ENCODE measurements at places on chromosomes 5 and 9.

GRCh38 chr9:101562966-101563365 is 29.3 kb downstream of the RNF20 start:
- no peak for DNase-seq

GRCh38 chr5:106822851-106823250 is 847.9 kb downstream of the EFNA5 start:
- no peak for DNase-seq

DNA sequence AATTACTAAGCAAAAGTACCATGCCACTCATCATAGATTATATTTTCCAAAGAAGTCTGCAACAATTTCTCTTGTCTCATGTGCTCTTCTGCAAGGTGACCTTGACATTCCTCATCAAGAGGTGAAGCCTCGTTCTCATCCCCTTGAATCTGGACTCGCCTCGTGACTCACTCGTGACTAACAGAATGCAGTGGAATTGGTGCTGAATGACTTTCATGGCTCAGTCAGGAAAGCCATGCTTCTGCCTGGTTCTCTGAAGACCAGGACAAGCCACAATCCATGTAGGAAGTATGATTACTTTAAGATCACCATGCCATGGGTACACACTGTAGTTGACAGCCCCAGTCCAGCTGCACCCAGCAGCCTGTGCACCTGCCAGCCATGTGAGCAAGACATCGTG is 335.8 kb downstream of the GADD45G start:
- peak; percentile 55 for DNase-seq

DNA sequence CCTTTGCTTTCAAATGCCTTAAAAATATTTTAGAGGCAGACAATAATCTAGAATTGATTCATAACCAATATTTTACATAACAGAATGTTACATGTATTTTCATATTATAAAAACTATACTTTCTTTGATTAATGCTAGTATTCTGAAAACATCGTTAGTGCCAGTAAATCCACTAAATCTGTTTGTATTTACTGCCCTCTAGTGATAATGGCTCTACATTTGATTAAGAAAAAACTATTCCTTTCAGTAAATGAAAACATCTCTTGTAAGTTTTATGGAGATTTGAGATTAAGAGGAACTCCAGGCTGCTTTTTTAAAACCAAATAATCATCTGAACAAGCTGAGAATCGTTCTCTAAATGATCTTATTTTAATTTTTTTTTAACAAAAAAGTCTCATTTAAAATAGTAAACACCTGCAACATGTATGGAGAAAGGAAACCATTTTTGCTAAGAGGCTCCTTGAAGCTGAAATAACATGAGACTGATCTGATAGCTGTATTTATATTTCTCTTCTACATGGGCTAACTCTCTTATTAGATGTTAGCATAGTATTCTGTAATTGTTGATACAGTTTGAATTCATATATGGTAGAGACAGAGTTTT is 424.7 kb downstream of the RAB3C start:
- DNase-seq = peak; percentile 30

- DNase-seq = peak; percentile 11
These were observed 1573.4 kb downstream of the EFNA5 start for GRCh38 chr5:106097340-106097739.

DNA sequence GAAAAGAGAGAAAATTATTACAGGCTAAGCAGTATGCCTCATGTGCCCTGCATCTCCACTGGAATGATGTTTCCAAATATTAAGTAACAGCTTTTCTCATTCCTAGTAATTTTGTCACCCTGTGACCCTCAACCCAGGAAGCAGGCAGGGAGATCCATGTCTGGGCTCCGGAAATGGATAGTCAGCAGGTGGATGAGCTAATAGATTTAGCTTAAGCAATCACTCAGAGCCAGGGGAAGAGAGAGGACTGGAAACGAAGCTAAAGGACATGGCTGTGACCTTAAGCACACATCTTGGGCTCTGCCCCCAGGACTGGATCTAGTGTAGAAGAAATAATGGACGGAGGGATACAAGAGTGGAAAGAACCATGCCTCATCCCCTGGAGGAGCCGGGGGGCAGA is 89.5 kb downstream of the ARSB start:
- no peak for DNase-seq

- no peak for DNase-seq
These were observed 91.8 kb upstream of the MVB12B start for GRCh38 chr9:126234681-126235335.

GRCh38 chr5:121630402-121630801 is 221.3 kb upstream of the FTMT start:
- DNase-seq = peak; percentile 3

- DNase-seq = no peak
These were observed 54.4 kb downstream of the NEURL1B start for GRCh38 chr5:172695232-172696054.

DNA sequence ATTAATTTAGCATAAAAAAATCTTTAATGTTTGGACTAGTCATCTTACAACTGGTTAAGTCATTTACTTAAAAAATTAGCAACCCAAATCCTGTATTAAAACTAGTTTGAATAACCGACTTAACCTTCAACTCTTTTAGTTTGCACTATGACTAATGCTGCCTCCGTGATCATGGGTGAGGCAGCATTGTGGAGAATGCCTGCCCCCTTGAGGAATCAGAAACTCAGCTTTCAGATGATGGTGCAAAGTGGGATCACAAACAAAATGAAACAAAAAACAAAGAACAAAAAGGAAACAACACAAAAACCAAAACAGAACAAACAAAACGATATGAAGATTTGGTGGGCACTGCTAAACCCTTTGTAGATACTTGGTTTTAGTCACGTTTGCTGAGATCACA is 127.0 kb upstream of the PALM2AKAP2 start:
- peak; percentile 43 for DNase-seq

DNA sequence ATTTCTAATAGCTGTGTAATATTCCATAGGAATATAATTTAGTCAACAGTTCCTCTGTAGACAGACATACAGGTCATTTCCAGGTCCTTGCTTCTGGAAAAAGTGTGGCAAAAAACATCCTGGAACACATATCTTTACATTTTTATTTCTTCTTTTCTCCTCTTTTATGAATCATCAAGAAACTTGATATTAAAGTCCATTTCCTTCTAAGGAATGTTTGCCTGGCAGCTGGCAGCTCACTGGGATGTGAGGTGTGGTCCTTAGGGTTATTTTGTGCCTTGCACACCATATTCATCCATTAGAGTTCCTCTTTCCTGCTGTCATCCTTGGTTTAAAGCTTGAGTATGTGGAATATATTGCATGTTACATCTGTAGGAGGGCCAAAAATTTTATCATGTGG is 122.0 kb downstream of the GALNT10 start:
- DNase-seq = peak; percentile 42

DNA sequence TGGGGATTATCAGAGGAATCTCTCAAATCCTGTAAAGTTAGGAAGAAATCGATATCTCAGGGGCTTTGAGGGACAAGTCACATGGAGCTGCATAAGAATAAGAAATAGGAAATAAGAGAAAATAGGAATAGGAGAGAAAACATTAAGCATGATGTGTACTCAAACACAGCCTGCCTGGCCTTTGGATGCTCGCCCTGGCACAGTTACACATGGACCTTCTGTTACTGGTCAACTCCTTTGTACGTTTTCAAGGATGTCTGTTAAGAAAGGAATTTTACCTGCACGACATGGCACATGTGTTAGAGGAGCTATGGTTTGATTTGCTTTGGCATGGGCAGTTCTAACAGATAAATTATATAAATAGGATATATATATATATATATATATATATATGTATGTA is 321.2 kb downstream of the CDH12 start:
- DNase-seq = no peak

- DNase-seq = peak; percentile 99
These were observed 21.0 kb downstream of the RUSC2 start for GRCh38 chr9:35510754-35511428.

DNA sequence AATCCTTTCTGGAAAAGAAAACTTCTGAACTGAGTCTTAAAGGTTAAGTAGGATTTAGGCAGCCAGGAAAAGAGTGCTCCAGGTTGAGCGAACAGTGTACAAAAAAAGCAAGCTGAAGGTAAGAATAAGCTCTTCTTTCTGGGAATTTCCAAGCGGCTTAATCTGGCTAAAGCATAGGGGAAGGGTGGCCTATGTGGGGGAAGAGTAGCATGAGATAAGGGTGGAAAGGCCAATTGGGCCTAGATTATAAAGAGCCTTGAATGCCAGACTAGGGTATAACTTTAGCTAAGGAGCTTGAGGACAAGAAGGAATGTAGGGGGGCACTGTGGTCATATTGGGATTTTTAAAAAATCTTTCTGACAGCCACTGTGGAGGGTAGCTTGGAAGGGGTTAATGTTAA is 37.3 kb upstream of the NR5A1 start:
- no peak for DNase-seq

DNA sequence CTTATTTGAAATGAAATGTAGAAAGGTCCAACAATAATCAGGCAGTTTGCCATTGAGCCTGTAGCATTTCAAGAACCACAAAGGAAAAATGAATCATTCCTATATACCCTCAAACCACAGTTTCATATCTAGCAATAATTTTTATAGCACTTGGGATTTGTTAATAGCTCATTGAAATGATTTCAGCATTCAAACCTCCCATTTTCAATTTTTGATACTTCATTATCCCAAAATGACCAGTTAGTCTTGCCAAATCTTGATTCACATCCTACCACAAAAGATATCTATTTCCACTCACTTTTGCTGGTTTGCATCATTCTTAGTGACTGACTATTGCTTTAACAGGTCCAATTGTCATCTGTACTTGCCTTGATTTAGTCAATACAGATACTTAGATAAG is 790.1 kb downstream of the TLE1 start:
- DNase-seq = peak; percentile 75

GRCh38 chr9:37442556-37442955 is 20.1 kb downstream of the GRHPR start:
- DNase-seq = no peak

DNA sequence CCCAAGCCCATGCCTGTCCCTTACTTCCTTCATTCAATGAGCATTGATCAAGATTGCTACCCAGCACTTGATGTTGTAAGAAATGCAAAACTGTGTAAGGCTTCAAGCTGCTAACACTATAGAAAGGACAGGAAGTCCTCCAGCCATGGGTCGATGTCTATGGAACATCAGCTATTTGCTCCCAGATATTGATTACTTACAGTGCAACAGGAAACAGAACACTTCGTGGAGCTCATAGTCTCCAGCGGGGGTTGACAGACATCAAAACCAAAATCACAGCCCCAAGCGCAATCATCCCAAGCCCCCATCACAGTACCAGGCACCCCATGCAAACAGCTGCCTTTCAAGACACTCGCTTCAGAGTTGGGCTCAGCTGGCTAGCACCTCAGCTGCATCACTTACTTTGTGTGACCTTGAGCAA is 26.8 kb upstream of the DUSP1 start:
- no peak for DNase-seq

- no peak for DNase-seq
These were observed 585.7 kb upstream of the ZNF608 start for GRCh38 chr5:125331987-125332598.

DNA sequence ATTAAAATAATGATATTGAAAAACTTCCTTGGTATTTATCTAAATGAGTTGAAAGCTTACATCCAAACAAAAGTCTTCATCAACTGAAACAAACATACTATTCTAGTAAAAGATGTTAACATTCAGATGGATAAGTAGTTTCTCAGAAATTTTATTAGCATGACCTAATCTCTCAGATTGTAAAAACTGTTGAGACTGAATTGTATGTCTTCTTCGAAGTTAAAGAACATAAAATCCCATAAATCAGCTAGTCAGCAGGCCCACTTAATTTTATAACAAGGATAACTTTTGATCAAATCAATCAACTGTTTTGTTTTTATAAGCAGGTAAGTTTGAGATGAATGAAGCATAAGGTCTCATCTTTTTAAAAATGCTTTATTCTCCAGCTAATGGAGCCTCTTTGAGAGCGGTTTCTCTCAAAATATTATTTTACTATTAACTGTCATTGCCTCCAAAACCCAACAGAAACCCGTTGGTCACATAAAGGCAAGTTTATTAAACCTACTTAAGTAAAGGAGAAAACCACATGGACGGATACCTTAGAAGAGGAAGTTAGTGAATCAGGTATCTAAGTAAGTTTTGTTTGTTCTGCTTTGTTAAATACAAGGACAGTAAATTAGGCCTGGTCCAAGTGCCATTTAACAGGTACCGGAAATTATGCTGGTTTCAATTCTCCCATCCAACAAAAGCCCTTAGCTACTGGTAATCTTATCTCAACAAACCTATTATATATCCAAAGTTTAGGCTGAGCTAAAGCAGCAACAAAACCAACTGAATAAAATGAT is 457.0 kb downstream of the PDE4D start:
- no peak for DNase-seq

GRCh38 chr5:36397901-36398536 is 96.3 kb upstream of the RANBP3L start:
- peak; percentile 76 for DNase-seq

GRCh38 chr5:98458726-98459125 is 314.7 kb upstream of the RGMB start:
- peak; percentile 58 for DNase-seq

DNA sequence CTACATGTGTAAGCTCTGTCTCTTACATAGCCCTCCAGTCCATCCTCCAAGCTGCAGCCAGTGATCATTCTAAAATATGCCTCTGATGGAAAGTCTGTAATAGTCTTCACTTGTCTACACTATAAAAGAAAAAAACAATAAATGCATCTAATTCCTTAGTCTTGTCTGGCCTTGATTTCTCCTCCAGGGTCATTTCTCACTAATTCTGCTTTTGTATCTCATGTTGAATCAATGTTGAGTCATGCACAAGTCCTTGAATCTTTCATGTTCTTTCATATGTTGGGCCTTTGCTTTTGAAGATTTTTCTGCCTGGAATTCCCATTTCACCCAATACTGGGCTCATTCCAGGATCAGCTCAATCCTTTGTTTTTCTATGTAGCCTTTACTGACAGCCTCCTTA is 121.1 kb upstream of the TRIM32 start:
- DNase-seq = peak; percentile 28

DNA sequence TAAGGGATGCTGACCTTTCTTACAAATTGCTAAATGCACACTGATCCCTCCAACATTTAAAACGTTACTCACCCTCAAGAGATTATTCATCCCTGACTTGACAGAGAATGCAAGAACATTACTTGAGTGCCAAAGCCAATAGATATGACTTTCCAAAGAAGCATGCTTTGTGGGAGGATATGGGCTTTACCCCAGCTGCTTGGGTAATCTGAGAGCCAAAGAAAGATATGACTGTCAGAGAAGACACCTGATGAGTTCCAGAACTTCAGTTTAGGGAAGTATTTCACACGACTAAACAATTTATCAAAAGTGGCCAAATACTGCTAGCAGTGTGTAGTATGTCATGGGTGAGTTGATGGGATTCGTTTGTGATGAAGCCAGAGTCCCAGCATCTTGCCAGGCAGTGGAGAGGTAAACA is 7.4 kb upstream of the SPDL1 start:
- DNase-seq = peak; percentile 94

All from fibroblast of skin of right quadriceps (primary cell).